ENCODE measurements at places on chromosomes 7 and 10.

DNA sequence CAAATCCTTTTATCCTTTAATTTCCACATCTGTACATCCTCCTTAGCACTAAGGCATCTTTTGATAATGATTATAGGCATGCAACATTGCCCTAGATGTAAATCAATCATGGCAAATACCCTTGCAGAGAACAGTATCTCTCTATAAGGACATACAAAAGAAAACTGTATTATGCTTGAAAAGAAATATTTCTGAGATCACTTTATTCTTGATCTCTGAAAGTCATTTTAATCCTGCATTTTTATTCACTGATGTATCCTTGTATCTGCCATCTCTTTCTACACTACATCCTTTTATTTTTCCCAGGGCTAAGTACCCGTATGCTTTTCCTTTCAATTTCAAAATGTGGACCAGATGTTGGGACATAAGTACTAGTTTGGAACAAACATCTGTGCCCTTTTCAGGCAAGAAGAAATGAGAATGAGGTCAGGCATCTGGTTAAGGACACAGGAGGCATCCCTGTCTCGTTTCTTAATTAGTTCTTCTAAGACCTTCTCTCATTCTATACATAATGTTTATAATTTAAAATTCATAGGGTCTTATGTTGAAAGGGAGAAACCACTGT, 338.6 kb downstream of the CNTNAP2 start:
- DNase-seq: no peak

DNA sequence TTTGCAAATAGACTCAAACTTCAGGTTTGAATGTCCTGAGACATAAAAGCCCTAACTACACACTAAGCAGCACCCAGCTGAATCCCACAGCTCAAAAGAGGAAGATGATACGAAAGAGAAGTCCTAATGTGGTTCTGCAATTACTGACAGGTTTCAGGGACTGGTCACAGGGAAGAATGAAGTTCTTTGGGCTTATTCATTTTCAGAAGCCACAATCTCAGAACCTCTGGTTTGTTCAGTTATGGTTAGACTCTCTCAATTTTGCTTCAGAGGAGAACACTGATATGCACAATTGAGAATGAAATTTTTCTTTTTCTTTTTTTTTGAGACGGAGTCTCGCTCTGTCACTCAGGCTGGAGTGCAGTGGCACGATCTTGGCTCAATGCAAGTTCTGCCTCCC, 94.6 kb upstream of the FAM180A start:
- DNase-seq: no peak

GRCh38 chr7:20651960-20652544, 36.6 kb downstream of the ABCB5 start:
- DNase-seq: no peak

DNA sequence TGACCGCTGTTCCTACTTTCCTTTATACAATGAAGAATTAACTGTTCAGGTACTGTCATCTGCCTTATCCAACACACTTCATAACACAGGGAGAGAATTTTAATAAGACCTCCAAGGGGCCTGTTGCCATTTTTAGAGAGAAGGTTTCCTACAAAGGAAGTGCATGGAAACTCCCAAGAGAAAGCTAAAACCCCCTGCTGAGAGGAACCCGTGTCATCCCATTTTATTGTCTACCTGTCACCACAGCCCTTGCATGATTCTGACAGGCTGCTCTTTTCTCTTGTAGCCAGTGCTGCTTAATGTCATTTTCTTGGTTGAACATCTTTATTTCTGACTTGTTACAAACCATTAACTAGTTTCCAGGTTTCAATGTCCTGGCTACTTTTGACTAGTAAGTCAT, 98.4 kb downstream of the SNX10 start:
- no peak for DNase-seq

DNA sequence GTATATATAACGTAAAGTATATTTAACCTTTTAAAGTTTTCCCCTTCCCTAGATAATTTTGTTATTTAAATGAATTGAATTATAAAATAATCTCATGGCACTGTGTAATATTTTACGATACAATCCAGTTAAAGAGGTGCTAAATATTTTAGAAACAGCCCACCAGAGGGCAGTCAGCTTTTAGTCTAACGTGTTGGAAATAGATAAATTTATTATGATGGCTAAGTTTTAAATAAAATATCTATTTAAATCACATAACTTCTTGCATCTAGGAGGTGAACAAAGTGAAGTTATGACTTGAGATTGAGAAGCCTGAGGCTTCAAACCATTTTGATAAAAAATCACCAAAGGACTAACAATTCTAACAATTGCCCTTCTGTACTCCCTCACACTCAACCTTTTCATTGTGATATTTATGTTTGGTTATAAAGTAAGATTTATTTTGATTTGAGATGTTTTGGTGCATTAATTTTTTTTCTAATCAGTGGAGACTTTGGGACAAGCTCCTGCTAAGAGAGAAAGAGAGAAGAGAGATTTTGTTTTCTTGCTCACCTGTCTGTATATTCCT, 171.5 kb upstream of the SP4 start:
- DNase-seq: no peak

DNA sequence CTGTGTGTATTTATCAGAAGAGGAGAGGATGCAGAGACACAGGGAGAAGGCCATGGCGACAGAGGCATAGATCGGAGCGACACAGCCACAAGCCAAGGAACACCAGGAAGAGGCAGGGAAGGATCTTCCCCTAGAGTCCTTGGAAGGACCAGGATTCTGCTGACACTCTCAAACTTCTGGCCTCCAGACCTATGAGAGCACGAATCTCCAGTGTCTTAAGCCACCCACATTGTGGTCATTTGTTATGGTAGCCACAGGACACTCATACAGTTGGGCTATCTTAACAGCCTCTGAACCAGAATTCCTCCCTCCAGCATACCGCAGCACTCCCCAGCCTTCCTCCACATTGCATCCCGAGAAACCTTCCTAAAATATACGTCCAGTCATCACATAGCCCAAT, 367.0 kb upstream of the MGMT start:
- DNase-seq: no peak

DNA sequence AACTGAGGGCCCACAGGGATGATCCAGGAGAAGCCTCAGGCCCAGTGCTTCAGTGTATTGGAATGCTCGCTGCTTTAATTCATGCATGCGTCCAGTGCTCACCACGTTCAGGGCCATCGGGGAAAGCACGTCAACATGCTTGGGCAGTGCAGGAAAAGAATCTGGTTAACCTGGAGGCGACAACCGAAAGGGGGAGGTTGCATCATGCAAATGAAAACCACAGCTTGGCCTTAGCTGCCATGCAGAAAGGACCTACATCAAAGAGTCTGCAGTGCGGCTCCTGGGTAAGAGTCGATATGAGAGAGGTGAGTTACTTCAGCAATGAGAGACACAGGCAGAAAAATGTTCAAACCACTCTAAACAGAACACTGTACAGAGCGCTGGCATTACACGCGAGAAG, 440.1 kb downstream of the KCNMA1 start:
- no peak for DNase-seq

- DNase-seq: no peak
Observed at GRCh38 chr7:150307904-150308303, 15.3 kb upstream of the LRRC61 start.

DNA sequence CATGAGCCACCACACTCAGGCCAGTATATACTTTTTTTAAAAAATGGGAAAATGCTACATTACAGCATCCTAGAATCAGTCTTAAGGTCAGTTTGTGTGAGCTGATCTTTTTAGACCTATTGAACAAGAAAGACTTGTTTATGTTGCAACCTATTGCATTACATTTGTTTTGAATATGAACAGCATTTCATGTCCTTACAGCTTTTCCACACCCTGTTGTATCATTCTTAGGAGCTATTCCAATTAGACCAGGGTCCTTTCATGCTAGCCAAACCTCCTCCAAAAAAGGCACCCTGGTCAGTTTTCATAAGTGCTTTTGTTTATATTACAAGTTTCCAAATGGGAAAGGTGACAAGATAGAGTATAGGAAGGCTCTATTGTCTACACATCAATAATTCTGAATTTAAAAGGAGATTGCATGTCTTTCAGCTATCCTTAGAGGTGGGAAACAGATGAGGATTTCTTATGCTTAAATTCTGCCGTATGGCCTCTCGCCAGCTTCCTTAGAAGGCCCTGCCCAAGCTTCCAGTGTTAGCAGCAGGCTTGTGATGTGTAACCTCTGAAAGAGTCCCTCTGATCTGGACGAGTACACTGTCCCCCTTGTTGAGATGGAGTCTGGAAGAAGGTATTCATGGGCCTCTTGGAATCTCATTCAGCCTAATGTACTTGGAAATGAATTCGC, 171.9 kb downstream of the OTUD1 start:
- no peak for DNase-seq

- no peak for DNase-seq
Observed at GRCh38 chr10:16698461-16698860, 118.8 kb downstream of the RSU1 start.

DNA sequence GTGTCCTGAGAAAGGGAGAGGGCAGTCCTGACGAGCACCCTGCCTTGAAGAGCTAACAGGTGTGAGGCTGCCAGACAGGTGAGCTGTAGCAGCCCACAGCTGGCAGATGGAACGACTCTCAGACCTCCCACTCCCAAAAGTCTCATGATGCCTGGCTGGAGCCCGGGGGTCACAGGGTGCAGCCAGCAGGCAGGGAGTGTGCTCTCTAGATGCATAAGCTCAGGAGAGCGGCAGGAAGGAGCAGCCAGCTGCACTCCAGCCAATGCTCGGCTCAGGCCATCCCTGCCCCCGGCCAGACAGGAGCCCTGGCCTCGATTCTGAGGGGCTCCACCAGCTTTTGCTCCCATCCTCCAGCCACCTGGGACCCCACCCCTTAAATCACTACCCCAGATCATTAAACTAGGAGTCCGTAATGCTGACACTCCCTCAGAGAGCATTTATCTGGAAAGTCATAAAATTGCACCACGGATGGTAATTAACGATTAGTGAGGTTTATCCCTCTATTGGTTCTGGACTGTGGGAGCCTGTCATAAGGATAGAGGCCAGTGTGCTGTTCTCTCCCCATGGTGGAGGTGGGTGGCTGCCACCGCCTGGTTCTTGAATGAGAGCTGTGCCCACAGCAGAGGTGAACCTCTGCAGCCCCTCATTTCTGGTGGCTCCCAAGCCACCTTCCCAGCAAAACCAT, 63.5 kb upstream of the ZMIZ1 start:
- no peak for DNase-seq

- no peak for DNase-seq
Observed at GRCh38 chr10:32072025-32072800, 16.0 kb upstream of the KIF5B start.

GRCh38 chr7:7504910-7505704, 30.6 kb downstream of the COL28A1 start:
- DNase-seq: no peak

DNA sequence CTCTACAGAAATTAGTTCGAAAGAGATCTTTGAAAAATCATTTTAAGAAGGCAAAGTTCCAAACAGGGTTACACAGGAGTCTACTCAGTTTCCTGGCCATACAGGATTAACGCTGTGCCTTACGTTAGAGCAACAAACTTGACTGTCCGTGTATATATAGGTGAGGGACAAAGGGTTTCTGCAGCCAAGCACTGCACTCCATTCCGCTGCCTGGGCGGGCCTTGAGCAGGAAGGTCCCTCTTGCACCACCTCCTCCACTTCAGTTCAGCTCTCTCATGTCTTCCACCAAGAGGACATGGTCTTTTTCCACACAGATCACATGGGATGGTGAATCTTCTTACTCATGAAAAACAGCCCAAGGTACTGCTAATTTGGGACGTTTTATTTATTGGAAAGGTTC, 43.2 kb downstream of the MCMBP start:
- DNase-seq: no peak

- no peak for DNase-seq
Observed at GRCh38 chr10:80280071-80280800, 9.2 kb downstream of the MAT1A start.

GRCh38 chr10:52459097-52459496, 145.0 kb downstream of the DKK1 start:
- no peak for DNase-seq

DNA sequence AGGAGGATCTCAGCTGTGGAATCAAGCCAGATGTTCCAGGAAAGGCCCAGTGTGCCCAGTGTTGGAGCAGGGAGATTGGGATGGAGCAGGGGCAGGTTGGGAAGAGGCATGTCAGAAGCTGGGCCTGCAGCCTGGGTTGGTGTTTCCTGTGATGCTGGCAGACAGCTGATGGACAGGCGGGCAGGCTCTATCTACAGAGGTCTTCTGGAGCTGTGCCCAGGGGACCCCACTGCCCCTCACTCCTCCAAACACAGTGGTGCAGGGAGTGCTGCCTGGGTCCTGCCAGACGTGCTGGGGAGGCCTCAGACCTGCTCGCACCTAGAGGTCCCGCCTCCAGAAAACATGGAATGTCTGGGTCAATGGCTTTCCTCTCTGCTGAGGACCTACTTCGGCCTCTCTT, 182.9 kb upstream of the TCERG1L start:
- DNase-seq: no peak

GRCh38 chr10:5464546-5464945, 34.8 kb downstream of the CALML5 start:
- DNase-seq: no peak

DNA sequence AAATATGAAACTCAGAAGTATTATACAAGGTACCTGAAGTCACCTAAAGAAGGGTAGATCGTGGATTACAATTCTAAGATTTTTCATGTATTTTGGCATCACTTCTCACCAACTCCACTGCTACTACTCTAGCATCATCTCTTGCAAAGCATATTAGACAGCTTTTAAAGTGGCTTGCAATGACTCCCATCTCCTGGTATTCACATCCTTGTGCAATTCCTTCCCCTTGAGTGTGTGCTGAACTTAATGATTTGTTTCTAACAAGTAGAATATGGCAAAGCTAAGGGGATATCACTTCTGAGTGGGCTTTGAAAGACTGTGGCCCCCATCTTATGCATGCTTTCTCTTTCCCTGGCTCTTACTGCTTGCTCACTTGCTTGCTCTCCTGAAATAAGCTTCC, 280.2 kb downstream of the SNX13 start:
- no peak for DNase-seq

DNA sequence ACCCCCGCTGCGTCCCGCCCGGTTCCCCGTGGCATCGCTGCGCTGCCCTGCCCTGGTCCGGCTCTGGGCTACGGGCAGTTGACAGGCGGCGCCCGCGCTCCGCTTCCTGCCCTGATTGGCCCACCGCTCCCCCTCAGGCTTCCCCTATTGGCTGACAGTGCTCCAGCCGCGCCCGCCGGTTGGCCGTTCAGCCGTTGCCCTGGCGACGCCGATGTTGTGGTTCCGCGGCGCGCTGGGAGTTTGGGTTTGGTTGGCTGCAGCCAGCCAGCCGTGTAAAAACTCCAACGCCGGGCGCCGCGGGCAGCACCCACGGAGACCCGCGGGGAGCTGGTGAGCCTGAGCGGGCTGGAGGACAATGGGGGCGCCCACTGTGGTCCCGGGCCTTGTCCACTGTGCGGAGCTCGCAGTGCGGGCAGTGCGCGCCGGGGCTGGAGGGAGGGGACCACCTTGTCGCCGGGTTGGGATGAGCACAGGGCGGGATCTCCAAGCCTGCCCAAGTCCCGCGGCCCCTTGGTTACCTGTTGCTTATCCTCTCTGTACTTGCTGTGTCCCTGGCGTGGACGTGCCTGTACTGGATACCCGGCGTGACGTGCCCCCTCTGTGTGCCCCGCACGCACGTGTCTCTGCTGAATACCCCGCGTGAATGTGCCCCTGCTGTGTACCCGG, at the start of gene C7orf57:
TSS of gene C7orf57 (plus strand) at position 243 of the 666 bp plus-strand sequence. CDS start 766 bp downstream, outside the sequence.
- DNase-seq: peak; percentile 69
